ENCODE measurements at places on chromosomes 4 and X.

- DNase-seq: no peak
Measured at GRCh38 chrX:118655561-118656246, 71.7 kb upstream of the IL13RA1 start.

GRCh38 chr4:189823591-189823990, 117.1 kb upstream of the FRG1 start:
- DNase-seq: no peak

DNA sequence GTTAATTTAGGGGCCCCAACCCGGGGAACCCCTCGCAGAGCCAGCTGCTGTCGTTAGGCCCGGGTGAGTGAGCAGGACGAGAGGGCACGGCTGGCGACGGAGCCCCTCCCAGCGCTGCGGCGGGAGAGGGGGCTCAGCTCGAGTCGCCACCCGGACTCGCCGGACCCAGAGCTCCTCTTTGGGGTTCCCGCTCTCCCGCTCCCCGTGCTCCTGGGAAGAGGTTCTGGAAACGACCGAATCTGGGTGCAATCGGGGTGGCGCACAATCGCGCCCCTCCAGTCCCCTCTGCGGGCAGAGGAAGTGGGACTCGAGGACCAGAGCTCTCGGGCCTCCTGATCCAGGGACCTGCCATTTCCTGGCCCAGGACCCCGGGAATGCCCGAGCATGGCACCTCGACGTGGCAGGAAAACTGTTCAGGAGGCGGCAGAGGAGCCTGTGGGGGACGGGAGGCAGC, 37.3 kb upstream of the ARAF start:
- DNase-seq: no peak

DNA sequence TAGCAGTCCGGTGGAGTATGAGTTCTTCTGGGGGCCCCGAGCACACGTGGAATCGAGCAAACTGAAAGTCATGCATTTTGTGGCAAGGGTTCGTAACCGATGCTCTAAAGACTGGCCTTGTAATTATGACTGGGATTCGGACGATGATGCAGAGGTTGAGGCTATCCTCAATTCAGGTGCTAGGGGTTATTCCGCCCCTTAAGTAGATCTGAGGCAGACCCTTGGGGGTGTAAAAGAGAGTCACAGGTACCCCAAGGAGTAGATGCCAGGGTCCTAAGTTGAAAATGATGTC, 852 bp downstream of the MAGEH1 start:
- no peak for DNase-seq
